Body of pancreas (tissue), 4 donors: ENCODE measurements at places on chromosomes 13 and 19. TPM values are rescaled to one million over a fixed set of nuclear protein-coding genes. Genes with fewer than 3 reads are reported as not detected.

DNA sequence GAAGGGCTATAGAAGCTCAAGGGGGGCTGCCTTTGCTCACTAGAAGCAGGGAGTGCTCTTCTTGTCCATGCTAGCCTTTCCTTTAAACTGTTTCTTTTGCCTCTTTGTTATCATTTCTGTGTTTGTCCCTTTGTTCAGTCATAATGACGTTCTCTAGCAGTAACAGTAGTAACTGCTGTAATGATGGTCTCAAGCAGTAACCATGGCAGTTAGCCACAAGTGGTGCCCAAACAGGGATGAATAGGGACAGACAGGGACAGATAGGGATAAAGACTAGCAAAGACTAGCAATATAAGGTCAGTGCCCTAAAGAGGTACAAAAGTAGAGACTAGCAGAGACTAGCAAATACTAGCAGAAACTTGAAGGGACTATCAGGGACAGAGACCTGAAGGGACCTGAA lies 869.0 kb upstream of the PRR20A start:
- no peaks in the 10 kb centered on the region for H3K4me1 ChIP-seq
- no peaks in the 10 kb centered on the region for H3K27me3 ChIP-seq
- DNase-seq: no peak
- H3K36me3 ChIP-seq: no peaks in the 10 kb centered on the region
- H3K27ac ChIP-seq: no peak overlapping the region

The XAB2 gene
- total RNA-seq: 34.5 TPM

GRCh38 chr13:24858953-24859352 lies 95.0 kb downstream of the RNF17 start:
- no peak overlapping the region for H3K4me3 ChIP-seq
- H3K36me3 ChIP-seq: no peaks in the 10 kb centered on the region
- H3K4me1 ChIP-seq: no peaks in the 10 kb centered on the region
- H3K27ac ChIP-seq: no peak overlapping the region
- no peaks in the 10 kb centered on the region for H3K27me3 ChIP-seq

DNA sequence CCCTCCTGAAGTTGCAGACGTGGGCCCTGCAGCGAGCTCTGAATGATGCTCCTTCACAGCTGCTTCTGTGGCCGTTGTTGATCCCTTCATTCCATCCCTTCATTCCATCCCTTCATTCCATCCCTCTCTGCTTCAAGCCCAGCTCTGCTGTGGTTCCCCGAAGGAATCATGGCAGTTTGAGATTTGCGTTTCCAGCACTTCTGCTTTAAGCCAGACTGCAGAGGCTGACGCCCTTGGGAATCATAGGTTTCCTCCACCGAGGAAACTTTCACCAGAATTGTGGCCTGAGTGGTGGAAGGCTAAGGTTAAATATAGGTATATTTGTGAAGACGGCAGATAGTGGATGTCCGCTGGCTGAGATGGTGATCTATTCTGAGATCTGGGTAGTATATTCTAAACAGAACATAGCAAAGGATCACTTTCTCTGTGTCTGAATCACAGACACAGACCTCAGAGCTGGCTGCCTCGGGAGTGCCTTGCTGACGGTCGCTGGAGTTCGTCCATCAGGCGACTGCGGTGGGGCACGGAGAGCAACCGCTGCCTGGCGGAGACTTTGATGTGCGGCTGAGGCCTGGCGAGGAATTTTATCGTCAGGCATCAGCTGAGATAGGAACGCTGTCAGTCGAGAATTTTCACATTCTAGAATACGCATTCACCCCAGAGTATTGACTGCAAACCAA lies 42.8 kb upstream of the DCUN1D2 start:
- no peaks in the 10 kb centered on the region for H3K4me1 ChIP-seq
- H3K36me3 ChIP-seq: peaks cover 10% of the 10 kb centered on the region
- no peak overlapping the region for H3K27ac ChIP-seq
- H3K4me3 ChIP-seq: no peak overlapping the region

GRCh38 chr19:28322491-28322890 lies 890.5 kb downstream of the UQCRFS1 start:
- no peak overlapping the region for H3K27ac ChIP-seq
- no peak overlapping the region for H3K4me3 ChIP-seq
- no peak for DNase-seq
- H3K4me1 ChIP-seq: no peaks in the 10 kb centered on the region

- no peaks in the 10 kb centered on the region for H3K36me3 ChIP-seq
- no peak overlapping the region for H3K4me3 ChIP-seq
- no peaks in the 10 kb centered on the region for H3K27me3 ChIP-seq
- H3K4me1 ChIP-seq: peaks cover 16% of the 10 kb centered on the region
- no peak for DNase-seq
Observed at GRCh38 chr19:5070930-5071329, 102.0 kb downstream of the KDM4B start.

GRCh38 chr19:18104793-18105131 lies 7.2 kb downstream of the MAST3 start:
- no peak overlapping the region for H3K4me3 ChIP-seq
- peaks cover 32% of the 10 kb centered on the region for H3K4me1 ChIP-seq
- no peaks in the 10 kb centered on the region for H3K36me3 ChIP-seq
- DNase-seq: no peak
- H3K27me3 ChIP-seq: no peaks in the 10 kb centered on the region

- H3K36me3 ChIP-seq: no peaks in the 10 kb centered on the region
- no peak overlapping the region for H3K4me3 ChIP-seq
- DNase-seq: no peak
- H3K27ac ChIP-seq: no peak overlapping the region
- H3K27me3 ChIP-seq: no peaks in the 10 kb centered on the region
- H3K4me1 ChIP-seq: no peaks in the 10 kb centered on the region
Observed at GRCh38 chr13:23159760-23160637, 20.8 kb upstream of the SGCG start.

The GRK1 gene
- total RNA-seq: not detected

The B3GLCT gene
- total RNA-seq: 2.0 TPM

DNA sequence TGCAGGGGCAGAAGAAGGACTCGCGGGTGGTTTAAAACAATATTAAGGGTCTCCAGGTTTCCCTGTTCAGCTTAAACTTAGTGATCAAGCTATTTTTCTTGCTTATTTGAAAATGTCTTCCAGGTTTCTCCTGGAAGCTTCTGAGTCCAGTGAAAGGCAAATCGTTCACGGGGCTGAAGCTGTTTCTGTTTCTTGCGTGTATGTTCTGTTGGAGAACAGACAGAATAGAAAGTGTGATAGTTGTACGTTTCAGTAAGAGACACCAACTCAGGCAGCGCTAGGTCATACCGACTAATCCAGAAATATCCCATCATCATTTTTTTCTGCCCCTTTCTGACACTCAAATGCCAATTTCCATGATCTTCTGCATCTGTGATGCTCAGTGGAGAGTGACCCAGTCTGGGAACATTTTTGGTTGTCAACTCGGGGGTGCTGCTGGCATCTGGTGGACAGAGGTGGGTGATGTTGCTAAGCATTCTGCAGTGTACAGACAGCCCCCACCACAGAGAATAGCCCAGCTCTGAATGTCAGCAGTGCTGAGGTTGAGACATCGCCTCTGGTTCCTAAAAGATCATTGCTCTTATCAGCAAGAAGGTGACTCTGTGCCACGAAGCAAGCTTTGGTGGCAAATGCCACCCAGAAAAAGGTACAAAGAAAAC lies 4.3 kb downstream of the KLF2 start:
- H3K4me1 ChIP-seq: peaks cover 15% of the 10 kb centered on the region
- DNase-seq: no peak
- H3K27ac ChIP-seq: peak overlapping the region; percentile 80
- H3K4me3 ChIP-seq: no peak overlapping the region
- no peaks in the 10 kb centered on the region for H3K27me3 ChIP-seq

GRCh38 chr19:31372246-31372781 lies 23.1 kb upstream of the TSHZ3 start:
- no peak for DNase-seq
- no peaks in the 10 kb centered on the region for H3K36me3 ChIP-seq
- H3K4me1 ChIP-seq: no peaks in the 10 kb centered on the region
- no peak overlapping the region for H3K4me3 ChIP-seq
- H3K27me3 ChIP-seq: peaks cover 4% of the 10 kb centered on the region

The ZNF211 gene
- 9.9 TPM for total RNA-seq

- DNase-seq: no peak
- no peak overlapping the region for H3K27ac ChIP-seq
- H3K36me3 ChIP-seq: no peaks in the 10 kb centered on the region
- H3K27me3 ChIP-seq: no peaks in the 10 kb centered on the region
- no peaks in the 10 kb centered on the region for H3K4me1 ChIP-seq
Observed at GRCh38 chr19:31676271-31677004, 327.2 kb upstream of the TSHZ3 start.

DNA sequence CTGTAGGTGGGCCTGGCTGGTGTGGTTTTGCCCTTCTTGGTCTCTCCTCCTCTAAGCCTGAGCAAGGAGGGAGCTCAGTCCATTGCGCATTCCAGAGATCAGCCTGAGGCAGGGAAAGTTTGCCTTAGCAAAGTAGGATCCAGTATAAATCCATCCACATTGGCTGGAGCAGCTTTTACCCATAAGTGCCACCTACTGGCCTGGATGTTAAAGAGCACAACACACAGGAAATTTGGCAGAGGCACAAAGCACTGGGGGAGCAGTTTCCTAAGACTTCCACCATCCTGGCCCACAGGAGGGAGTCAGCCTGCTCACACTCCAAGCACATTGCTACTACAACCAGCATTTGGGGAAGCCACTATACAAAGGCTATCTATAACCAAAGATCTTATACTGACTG lies 1124.2 kb downstream of the SLITRK1 start:
- H3K27ac ChIP-seq: no peak overlapping the region
- H3K27me3 ChIP-seq: no peaks in the 10 kb centered on the region
- no peak overlapping the region for H3K4me3 ChIP-seq
- no peaks in the 10 kb centered on the region for H3K36me3 ChIP-seq

GRCh38 chr19:35518313-35518712 lies 4.9 kb upstream of the DMKN start:
- H3K4me3 ChIP-seq: no peak overlapping the region
- no peaks in the 10 kb centered on the region for H3K36me3 ChIP-seq

GRCh38 chr19:29376855-29377354 lies 148.9 kb upstream of the VSTM2B start:
- no peaks in the 10 kb centered on the region for H3K27me3 ChIP-seq
- no peak overlapping the region for H3K27ac ChIP-seq
- H3K4me1 ChIP-seq: no peaks in the 10 kb centered on the region
- H3K4me3 ChIP-seq: no peak overlapping the region

The S1PR4 gene
- 3.3 TPM for total RNA-seq

DNA sequence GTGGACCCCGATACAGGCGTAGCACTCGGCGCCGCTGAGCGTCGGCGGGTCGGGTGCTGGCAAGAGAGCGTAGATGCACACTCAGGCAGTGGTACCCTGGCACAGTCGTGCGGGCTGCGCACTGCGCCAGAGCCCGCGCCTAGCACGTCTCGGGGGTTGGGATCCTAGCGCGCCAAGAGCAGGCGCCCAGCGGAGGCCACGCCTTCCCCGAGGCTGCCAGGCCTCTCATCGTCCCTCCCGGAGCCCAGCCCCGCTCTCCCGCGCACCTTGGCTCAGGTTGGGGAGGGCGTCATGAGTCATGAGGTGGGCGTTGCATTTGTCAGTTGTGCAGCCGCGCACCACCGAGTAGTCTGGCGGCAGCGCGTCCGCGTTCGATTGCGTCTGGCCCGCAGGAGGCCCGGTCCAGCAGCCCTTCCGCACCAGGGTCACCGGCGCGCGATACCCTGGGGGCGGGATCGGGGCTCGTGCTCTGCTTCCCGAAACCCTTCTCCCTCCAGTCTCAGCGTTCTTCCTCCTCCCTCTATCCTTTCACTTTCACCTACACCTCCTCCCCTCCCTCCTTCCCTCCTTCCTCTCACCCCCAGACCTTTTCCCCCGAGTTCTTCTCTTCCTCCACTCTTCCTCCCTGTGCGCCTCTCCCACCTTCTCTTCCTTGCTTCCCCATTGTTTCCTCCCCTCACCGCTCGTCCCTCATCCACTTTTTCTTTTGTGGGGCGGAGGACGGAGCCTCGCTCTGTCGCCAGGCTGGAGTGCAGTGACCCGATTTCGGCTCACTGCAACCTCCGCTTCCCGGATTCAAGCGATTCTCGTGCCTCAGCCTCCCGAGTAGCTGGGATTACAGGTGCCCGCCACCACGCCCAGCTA lies 3.5 kb downstream of the LYPD5 start:
- peak; percentile 47 for DNase-seq
- H3K4me3 ChIP-seq: peak overlapping the region; percentile 19
- no peaks in the 10 kb centered on the region for H3K36me3 ChIP-seq
- H3K27me3 ChIP-seq: no peaks in the 10 kb centered on the region
- no peak overlapping the region for H3K27ac ChIP-seq
- peaks cover 8% of the 10 kb centered on the region for H3K4me1 ChIP-seq

- H3K4me1 ChIP-seq: no peaks in the 10 kb centered on the region
- no peak for DNase-seq
- H3K36me3 ChIP-seq: no peaks in the 10 kb centered on the region
- H3K27me3 ChIP-seq: no peaks in the 10 kb centered on the region
- H3K27ac ChIP-seq: no peak overlapping the region
Observed at GRCh38 chr13:61734683-61735082, 319.0 kb upstream of the PCDH20 start.

DNA sequence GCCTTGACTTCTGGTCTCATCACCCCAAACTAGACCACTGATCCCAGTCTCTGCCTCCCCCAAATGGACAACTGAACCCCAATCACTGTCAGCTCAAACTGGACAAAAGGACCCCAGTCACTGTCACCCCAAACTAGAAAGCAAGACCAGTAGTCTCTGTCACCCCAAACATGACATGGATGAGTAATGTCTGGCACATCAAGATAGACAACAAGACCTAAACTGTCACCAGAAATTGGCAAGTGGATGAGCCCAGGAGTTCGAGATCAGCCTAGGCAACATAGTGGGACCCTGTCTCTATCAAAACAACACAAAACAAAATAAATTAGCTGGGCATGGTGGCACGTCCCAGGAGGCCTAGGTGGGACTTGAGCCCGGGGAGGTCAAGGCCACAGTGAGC lies 12.0 kb downstream of the RABAC1 start:
- H3K27me3 ChIP-seq: no peaks in the 10 kb centered on the region
- no peaks in the 10 kb centered on the region for H3K36me3 ChIP-seq
- no peak overlapping the region for H3K27ac ChIP-seq
- no peak for DNase-seq
- H3K4me1 ChIP-seq: no peaks in the 10 kb centered on the region

GRCh38 chr13:61013796-61014195 lies 401.9 kb downstream of the PCDH20 start:
- H3K27ac ChIP-seq: no peak overlapping the region
- H3K36me3 ChIP-seq: no peaks in the 10 kb centered on the region
- H3K4me3 ChIP-seq: no peak overlapping the region

DNA sequence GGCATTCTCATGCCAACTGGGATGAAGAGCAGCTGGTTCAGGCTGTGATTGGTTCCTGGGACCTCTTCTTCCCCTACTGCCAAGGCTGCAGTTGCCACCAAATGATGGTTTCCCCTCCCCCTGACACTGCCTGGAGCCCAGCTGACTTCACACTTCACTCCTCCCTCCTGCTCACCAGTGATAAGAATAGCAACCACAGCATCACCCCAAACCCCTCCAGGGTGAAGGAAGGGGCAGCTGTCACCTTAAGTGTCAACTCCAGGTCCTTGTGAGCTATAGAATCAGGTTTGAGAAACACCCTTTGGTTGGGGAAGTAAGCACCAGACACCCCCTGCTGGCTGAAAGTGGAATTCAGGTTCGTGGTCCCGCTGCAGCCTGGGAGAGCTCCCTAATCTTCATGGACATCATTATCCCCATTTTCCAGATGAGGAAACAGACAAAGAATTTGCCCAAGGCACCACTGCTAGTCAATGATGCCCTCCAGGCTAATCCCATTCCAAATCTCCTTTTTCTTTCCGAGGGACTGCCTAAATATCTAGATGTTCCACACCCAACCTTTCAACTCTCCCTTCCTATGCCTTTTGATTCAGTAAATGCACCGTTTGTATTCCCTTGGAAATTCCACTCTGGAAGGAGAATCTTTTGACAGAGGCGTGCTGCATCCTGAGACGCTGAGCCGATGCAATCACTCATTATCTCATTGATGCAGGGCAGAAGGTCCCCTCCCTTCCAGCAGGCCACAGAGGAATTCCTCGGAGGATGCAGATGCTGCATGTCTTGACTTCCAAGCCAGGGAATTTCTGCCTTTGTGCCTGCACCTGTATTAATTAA lies 50.6 kb upstream of the UQCRFS1 start:
- peak; percentile 59 for DNase-seq
- H3K27ac ChIP-seq: no peak overlapping the region
- H3K4me1 ChIP-seq: no peaks in the 10 kb centered on the region
- H3K36me3 ChIP-seq: no peaks in the 10 kb centered on the region
- no peaks in the 10 kb centered on the region for H3K27me3 ChIP-seq
